Activated naive CD4-positive, alpha-beta T cell treated with Interleukin-2 at 50 U/mL for 16 hours (primary cell): ENCODE measurements at places on chromosomes 2 and 18.

- DNase-seq: no peak
Measured at GRCh38 chr2:23571085-23571484, 186.1 kb downstream of the KLHL29 start.

DNA sequence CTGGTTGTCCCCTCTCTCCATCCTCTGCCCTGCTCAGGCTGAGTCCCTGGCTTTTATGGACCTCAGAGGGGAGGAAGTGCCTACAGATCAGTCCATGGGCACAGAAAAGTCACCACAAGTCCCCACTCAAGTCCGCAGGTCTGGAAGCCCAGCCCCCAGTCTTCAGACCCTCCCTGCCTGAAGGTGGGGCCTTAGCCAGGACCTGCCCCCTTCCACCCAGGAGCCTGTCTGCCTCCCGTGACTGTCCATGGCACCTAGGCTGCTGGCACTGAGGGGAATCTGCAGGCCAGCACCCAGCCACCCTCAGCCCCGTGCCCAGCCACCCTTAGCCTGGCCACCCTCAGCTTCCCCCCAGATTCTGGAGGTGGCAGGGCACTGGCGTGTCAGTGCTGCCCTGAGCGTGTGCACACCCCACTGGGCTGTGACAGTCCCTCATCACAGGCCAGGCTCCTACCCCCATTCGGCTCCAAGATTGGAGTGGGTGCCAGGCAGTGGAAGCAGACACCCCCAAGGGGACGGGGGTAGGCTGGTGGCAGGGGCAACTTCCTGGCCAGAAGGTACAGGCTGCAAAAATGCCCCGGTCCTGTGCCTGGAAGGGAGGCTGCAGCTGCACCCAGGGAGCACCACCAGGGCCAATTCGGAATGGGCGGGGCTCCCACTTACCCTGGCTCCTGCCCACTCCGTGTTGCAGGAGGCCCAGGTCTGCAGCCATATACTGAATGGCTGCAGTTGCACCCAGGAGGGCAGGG, 154.7 kb upstream of the RMP24 start:
- no peak for DNase-seq

- no peak for DNase-seq
Measured at GRCh38 chr2:210177769-210178168, 6.6 kb upstream of the KANSL1L start.

- DNase-seq: no peak
Measured at GRCh38 chr2:128319631-128320191, 1.0 kb upstream of the HS6ST1 start.

GRCh38 chr2:88247531-88247930, 77.4 kb downstream of the THNSL2 start:
- DNase-seq: peak; percentile 8

GRCh38 chr2:168293766-168294165, 46.4 kb upstream of the STK39 start:
- no peak for DNase-seq

GRCh38 chr18:34915046-34915445, 126.2 kb upstream of the MAPRE2 start:
- DNase-seq: no peak

- peak; percentile 68 for DNase-seq
Measured at GRCh38 chr2:200862532-200863000, 1.9 kb downstream of the CLK1 start.

GRCh38 chr18:28995319-28995718, 818.4 kb upstream of the CDH2 start:
- DNase-seq: no peak

- no peak for DNase-seq
Measured at GRCh38 chr2:200288670-200289429, 17.6 kb upstream of the SPATS2L start.

DNA sequence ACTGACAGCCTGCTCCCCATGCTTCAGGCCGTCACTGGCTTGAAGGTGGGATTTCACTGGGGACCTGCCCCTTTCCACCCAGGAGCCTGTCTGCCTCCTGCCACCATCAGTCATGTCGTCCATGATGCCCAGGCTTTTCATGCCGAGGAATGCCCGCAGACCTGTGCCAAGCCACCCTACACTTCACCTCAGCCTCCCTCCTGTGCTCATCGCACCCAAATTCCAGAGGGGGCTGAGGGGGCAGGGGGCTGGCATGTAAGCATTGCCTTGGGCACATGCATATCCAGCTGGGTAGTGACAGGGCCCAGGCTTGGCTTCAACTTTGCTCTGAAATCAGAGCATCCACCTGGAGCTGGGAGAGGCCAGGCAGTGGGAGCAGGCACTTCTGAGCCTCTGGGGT, 20.9 kb upstream of the RPRM start:
- no peak for DNase-seq
